ENCODE measurements at places on chromosomes 7 and 10. TPM values are rescaled to one million over a fixed set of nuclear protein-coding genes. Genes with fewer than 3 reads are reported as not detected.

GRCh38 chr7:150755473-150756099, 18.4 kb downstream of the GIMAP5 start:
- no peak for DNase-seq

GGCT gene
- 30.3 TPM for polyA plus RNA-seq

FGFBP3 gene
- 1.1 TPM for polyA plus RNA-seq

DNA sequence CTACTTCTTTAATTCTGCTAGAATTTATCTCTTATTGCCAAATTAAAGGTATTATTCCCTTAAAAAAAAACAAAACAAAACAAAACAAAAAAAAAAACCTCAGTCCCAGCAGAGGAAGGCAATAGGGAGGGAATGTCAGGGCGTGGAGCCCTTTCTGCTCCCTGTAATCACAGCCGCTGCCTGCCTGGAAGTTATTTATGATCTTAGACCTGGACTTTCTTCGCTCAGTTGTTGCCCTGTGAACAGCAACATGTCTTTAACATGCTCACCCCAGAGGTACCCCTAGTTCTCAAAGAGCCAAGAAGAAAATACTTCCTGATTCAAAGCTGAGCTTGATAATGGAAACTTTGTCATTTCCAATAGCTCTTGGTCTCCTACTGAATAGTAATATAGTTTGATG, 7.7 kb downstream of the FAM180A start:
- DNase-seq = no peak

STK31 gene
- 0.95 TPM for polyA plus RNA-seq

Measured in pancreas (tissue), 10 donors.